Kidney glomerular epithelial cell (primary cell): ENCODE measurements at places on chromosomes 11 and 22.

DNA sequence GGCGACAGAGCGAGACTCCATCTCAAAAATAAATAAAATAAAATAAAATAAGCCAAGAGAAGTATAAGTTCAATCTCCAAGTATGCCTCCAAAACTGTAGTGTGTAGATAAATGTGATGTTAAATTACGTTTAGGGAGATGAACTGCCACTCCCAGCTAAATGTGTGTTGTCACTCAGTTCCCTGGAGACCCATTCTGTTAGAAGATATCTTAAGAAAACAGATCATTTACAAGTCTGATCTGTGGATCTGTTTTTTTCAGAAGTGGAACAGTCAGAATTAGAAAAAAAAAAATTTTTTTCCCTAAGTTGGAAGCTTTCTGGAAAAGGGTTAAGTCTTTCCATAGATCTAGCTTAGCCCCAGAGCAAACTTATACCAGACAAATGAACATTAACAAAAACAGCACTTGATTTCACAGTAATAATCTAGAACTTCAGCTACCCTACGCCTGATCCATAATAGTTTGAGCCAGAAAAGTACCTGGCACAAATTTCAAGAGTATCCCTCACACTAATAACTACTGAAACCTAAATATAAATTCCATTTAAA is 18.2 kb downstream of the CELF1 start:
- DNase-seq: no peak

DNA sequence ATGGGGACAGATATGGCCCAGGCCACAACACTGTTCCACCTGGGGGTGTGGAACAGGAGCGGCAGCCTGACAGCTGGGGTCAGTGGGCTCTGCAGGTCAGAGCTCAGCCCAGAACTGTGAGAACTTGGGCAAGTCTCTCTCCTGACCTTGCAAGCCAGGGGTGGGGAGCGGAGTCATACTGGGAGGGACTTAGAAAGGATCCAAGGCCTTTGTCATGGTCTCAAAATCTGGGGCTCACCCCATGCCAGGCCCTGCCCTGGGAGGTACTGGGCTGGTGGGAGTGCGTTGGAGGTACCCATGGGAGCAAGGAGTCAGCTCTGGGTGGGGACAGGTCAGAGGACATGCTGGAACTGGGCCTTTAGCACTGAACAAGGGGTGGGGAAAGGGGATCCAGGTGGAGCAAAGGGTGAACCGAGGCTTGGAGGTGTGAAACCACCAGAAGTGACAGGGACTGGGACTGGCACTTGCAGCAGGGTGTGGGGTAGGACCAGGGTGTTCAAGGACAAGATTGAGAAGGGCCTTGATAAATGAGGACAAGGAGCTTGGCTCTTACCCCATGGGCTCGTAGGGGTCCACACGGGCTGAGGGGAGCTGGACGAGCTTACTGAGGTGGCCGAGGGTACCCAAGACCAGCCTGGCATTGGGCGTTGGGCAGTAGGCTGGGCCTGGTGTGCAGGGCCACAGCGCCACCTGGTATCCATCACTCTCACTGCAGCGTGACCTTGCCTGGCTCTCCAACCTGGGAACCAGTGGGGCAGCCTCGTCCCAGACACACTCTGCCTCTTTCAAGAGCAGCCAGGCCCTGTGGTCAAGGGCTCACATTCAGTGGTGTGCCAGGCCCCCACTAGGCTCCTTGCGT is 7.4 kb upstream of the PMM1 start:
- peak; percentile 35 for DNase-seq

DNA sequence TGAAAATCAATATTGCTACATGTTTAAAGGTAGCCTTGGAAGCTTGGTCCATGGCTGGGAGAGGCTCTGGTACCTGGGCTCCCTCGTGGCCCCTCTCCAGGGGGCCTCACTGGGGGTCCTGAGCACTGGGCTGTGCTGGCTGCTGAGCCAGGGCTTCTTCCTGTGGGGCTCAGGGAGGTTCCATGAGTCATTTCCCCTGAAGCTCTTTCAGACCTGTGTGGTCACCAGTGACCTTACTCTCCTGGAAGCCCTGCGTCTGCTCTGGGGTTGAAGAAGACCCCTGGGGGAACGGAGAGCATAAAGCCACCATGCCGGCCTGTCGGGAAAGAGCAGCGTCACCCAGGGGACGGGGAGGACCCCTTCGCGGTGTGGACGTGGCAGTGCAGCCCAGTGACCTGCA is 389.0 kb downstream of the TBC1D22A start:
- DNase-seq: no peak

DNA sequence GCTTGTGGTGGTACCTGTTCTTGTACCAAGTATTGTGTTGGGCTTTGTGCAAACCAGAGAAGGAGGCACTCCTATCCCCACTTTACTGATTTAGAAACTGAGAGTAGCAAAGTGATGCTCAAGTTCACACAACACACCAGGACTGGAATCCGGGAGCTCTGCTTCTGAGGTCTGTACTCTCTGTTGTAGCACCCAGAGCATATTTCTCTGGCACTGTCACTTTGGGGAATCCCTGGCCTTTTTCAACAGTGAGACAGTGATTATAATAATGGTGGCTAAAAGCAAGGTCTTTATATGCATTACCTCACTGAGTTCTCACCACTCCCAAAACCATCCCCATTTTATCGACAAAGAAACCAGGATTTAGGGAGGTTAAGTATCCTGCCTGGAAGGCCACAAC is 362.4 kb downstream of the TENM4 start:
- no peak for DNase-seq

DNA sequence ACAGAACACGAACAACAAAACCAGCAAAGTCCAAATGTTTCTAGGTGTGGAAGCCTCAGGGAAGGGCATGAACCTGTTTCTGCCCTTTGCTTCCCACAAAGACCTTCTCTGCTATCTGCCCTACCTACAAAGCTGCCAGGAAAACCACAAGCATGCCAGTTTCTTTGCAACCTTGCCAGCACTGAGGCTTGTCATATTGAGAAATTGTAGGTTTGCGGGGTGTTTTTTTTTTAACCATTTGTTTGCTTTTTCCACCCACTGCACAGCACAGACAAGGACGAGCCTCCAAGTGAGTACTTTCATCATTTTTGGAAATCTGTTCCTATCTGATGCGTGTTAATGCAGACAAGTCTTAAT is 12.8 kb downstream of the PARVG start:
- DNase-seq: peak; percentile 4

DNA sequence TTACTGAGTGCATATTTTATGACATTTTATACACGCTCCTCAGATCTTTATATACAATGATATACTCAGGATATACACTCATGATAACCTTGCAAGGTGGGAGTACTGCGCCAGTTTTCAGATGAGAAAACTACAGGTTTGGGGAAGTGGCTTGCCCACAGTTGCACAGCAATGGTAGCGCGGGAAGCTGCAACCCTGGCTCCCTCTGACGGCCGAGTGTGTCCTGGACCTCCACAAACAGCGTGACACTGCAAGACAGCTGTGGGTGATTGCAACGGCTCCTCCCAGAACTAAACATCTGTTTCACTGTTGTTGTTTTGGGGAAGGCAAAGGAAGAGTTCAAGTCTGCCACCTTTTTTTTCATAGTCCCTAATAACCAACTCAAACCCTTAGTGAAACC is 47.0 kb downstream of the PACSIN2 start:
- DNase-seq: no peak

DNA sequence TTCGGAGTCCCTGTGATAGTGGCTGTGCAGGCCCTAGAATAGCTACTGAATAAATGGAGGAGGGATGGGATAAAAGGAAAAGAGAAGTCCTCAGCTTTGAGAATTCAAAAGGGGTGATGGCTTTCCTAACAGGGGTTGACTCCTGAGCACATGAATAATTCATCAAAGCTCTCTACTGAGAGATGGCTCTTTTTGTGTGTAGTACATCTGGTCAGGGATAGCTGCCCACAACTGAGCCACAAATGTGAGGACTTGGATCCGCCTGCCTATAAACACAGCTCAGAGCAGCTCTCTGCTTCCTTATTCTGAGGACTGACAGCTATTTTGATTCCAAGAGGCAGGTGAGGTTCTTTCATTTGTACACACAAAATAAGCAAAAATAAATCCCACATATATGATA is 82.3 kb downstream of the USP35 start:
- no peak for DNase-seq

DNA sequence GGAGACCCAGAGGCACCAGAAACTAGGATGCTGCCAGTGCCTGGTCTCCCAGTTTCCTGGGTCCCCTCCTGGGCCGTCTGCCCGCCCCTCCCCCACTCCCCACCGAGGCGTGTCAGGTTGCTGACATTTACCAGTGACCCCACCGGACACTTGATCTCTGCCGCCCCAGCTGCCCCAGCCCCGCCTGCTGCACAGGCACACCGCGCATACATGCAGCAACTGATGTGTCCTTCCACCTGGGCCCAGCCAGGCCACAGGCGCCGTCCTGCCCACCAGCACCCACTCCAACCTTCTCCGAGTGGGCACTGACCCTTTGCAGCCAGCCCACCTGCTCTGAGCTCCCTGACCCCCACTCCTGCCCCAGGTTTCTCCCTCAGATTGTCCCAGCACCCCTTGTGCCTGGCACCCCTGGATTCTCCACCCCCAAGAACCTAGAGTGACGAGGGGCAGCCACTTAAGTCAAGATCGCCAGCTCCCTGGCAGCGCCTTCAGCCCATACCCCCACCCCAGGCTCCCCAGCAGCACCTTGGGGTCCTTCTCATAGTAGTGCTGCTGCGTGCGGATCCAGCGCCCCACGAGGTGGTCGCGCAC is 548 bp downstream of the PYGM start:
- DNase-seq: no peak

DNA sequence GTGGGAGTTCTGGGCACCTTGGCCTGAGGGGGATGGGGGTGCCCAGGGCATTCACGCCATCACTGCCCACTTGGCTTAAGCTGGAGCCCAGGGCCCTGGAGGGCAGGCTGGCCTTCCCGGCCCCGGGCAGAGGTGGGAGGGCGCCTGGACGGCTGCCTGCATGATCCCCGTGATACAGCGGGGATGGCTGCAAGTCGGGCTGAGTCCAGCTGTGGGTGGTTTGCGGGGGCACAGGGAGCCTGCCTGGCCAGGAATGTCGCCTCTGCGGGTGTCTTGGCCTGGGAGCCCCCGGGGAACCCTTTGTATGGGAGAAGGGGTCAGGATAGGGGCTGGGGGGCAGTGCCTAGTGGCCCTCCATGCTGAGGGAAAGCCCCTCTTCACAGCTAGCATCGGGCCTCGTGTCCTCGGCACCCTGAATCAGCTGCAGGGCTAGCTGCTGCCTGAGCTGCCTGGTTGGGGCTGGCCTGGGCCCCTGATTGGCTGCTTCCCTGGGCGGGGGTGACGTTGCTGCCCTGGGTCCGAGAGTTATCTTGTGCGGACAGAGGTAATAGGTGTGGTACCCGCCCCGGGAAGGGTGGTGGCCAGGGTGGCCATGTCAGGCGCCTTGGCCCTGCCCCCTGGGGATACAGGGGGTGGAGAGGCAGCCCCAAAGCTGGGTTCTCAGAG is 8.3 kb downstream of the BRSK2 start:
- no peak for DNase-seq

GRCh38 chr11:43582863-43583462 is 97.6 kb upstream of the HSD17B12 start:
- DNase-seq: no peak
